Cerebellar cortex (tissue), 1 donor: ENCODE measurements at places on chromosomes 2 and 18.

GRCh38 chr2:229650901-229651300 is 63.5 kb downstream of the DNER start:
- DNase-seq = no peak

GRCh38 chr18:22302144-22302543 is 115.6 kb downstream of the CTAGE1 start:
- DNase-seq = no peak

DNA sequence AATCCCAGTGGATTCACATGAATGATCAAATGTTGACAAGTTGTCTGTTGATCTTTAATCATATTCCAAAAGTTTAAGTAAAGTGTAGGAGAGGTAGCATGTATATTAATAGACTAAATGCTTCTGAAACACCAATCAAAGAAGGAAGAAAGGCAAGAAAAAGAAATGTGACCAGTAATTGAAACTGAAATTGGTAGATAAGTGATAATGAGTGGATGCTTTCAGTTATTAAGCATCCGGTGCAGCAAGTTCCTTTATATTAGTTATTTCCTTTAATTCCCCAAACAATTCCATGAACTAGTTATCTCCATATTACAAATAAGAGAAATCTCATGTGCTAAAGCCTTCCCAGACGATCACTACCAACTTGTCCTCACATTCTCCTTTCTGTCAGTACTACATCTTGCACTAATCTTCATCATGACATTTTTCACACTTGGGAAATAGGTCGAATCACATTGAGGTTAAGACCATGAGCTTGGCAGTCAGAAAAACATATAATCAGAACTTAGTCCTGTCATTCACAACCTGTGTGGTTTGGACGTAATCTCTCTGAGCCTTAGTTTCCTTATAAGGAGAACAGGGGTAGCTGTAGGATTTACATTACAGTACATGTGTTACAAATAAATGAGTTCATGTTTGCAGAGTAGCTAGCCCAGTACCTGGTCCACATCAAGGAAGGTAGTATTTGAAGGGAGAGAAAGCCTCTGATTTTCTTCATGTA is 182.1 kb downstream of the NOL4 start:
- no peak for DNase-seq

GRCh38 chr2:104233591-104233990 is 620.3 kb upstream of the POU3F3 start:
- no peak for DNase-seq

GRCh38 chr2:167122389-167122788 is 234.1 kb downstream of the XIRP2 start:
- no peak for DNase-seq

DNA sequence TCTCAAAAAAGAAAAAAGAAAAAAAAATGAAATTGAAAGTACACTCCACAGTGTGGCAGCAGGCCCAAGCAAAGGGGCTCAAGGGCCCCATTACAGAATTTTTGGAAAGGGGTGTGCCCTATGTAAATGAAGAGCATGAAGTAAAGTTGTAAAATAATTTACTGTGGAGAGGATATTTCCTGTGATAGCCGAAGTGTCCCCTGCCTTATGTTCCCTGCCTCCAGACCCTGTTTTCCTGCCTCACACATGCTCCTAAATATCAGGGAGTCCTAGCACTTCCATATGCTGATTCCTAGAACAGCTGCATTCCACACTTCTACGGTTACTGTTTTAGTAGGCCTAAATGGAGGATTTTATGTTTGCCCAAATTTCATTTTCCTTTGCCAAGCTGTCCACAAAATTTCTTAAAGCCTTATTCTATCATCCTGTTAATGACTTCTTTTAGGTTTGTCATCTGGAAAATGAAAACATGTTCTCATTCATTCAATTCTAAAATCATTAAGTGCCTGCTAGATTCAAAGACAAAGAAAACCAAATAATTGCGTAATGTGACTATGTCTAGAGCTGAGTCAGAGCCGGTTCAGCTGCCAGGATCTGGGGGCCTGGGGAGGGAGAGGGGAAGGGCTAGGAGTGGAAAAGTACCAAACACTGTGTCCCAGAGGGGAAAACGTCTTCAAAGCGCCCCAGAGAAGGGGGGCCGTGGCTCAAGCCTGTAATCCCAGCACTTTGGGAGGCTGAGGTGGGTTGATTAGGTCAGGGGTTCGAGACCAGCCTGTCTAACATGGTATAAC is 25.9 kb upstream of the IMPA2 start:
- peak; percentile 15 for DNase-seq

- DNase-seq = no peak
These were observed 94.8 kb upstream of the LPIN2 start for GRCh38 chr18:3107740-3108151.
